ENCODE measurements at places on chromosomes 5 and 9.

GRCh38 chr9:33468215-33468730 is 5.5 kb downstream of the NOL6 start:
- no peak for DNase-seq

DNA sequence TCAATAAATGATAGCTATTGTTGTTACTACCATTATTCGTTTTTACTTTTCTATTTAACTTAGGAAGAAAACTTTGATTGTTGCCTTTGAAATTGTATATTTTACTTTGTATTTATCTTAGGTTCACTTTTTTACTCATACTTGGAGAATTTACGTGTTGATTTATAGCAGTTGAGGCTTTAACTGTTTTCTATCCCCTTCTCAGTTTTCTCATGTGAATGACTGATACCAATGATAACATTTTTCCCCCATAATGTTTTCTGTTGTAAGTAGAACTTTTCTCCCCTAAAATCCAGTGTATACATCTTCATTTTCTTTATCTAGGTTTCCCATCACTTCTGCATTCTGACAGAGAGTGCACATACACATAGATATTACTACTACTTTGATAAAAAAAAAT is 54.4 kb downstream of the FSD1L start:
- DNase-seq = no peak

GRCh38 chr5:90967851-90968250 is 409.3 kb downstream of the ADGRV1 start:
- no peak for DNase-seq

- no peak for DNase-seq
Measured at GRCh38 chr9:13264788-13265187, 14.7 kb downstream of the MPDZ start.

DNA sequence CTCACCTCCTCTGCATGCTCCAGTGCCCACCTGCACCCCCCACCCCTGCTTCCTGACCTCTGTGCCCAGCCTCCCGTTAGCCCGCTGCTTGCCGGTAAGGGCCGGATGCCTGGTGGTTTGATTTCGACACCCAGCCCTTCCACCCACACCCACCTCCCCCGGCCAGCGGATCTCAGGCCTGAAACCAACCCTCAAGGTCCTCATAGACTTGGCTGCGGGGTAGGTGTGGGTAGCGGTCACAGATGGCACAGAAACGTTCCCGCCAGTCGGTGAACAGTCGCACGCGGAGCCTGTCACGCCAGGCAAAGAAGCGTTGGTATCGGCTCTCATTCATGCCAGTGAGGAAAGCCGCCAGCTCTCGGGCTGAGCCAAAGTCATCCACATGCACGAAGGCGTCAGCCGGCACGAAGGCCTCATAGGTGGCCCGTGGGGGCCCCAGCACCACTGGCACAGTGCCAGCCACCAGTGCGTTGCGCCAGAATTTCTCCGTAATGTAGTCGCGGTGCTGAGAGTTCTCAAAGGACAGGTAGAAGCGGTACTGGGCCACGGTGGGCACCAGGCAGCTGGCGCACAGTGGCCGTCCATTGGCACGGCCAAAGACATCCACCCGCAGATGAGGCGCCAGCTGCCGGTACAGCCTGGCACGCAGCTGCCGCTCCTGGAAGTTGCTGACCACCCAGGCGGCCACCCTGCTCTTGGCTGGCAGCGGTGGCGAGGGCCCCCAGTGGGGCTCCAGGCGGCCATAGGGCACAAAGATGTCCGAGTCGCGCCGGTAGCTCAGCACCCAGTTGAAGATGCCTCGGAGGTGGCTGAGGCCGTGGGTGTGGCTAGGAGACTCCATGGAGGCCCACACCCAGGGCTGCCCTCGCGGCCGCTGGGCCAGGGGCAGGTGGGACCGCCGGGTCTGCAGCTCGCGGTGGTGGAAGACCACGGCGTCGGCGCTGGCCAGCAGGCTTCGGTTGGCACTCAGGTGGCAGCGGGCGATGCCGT is 1.1 kb downstream of the FUT7 start:
- peak; percentile 74 for DNase-seq

All from activated CD4-positive, alpha-beta T cell treated with anti-CD3 and anti-CD28 coated beads, Interleukin-2, amount 10 ng/mL, durations not matched to agents 24 days and 14 days (primary cell).